ENCODE measurements at places on chromosomes 5 and 9.

GRCh38 chr5:99835791-99836190 is 699.4 kb upstream of the FAM174A start:
- DNase-seq: no peak

DNA sequence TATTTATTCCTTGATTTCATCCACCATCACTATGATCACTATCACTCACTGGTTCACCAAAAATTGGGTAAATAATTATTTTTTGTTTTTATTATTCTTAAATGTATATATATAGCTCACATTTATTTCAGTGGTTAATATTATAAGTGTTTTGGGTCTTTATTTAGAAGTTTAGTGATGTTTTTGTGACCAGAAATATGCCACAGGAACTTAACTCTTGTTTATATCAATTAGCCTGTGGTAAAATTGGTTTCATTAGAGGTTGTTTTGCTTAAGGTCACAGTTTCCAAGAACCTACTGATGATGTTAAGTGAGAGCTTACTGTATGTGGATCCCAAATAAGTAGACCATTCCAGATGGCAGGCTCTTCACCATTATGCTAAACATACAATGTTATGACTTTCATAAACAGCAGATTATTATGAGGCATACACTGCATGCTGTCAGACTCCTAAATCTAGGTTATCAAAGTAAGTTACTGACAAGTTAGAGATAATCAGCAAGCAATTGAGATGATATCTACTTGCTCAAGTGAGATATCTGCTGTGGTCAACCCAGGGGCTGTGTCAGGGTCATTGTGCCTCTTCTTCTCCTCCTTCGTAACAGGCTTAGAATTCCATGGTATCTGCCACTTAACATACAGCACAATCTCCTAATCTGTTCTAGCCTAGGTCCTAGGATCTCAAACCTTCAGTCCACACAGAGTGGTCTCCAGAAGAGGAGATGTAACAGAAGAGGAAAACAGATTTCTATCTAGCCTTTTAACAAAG is 57.6 kb downstream of the NR3C1 start:
- DNase-seq: no peak

DNA sequence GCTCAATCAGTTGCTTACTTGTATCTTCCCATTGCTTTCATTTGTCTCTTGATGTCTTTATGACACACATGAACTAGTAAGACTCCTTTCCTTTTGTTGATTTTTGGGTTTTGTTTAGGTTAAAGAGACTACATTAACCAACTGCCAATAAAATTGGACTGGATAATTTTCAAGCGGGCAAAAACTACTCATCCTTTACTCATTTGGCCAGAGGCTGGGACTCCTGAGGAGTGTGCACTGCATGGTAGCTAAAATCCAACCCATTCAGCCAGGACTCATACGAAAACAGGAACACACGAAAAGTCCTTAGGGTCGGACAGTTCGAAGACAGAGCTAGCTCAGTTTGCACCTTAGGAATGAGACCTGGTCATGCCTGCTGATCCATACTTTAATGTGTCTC is 6.0 kb downstream of the SLC46A2 start:
- DNase-seq: no peak

GRCh38 chr5:172399336-172399735 is 55.0 kb downstream of the SH3PXD2B start:
- no peak for DNase-seq

- no peak for DNase-seq
Observed at GRCh38 chr9:100619665-100620064, 41.8 kb downstream of the CAVIN4 start.

DNA sequence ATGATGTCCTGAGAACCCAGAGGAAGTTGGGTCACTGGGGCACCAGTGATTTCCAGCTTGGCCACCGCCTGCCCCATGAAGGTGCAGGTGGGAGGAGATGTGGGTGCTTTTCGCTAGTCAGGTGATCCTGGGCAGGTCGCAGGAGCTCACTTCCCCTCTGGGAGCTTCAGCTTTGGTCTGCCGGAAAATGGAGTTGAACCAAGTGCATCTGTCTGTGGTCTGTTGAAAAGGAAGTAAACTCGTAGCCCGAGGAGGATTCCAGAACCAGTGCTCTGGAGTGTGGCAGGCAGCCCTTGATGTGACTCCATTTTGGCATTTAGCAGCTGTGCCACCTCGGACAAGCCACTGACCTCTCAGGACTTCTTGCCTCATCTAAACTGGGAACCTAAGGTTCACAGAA is 81.8 kb upstream of the HRH2 start:
- DNase-seq: no peak

DNA sequence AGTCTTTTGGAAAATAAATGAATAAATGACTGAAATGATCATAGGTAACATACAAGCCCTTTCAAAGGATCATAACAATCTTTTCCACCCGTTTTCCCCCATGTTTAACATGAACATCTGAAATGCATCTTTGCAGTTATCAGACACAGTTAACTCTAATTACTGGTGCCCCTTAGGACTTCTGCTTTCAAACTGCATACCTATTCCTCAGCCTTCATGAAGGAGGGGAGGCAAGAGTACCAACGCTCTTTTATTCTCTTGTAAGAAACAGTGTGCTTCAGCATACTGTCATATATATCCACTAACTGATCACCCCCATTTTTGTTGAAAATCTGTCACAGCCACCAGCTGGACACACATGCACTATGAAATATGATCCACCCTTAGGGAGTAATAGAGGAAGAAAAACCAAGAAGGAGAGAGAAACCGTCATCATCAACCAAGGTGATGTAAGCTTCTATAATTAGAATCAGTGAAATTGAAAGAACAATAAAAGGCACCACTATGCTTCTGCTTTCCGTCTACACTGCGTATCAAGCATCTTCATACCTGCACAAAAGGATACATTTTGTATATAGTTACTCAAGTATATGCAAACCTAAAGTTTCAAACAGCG is 98.7 kb downstream of the RAPGEF6 start:
- DNase-seq: peak; percentile 24

DNA sequence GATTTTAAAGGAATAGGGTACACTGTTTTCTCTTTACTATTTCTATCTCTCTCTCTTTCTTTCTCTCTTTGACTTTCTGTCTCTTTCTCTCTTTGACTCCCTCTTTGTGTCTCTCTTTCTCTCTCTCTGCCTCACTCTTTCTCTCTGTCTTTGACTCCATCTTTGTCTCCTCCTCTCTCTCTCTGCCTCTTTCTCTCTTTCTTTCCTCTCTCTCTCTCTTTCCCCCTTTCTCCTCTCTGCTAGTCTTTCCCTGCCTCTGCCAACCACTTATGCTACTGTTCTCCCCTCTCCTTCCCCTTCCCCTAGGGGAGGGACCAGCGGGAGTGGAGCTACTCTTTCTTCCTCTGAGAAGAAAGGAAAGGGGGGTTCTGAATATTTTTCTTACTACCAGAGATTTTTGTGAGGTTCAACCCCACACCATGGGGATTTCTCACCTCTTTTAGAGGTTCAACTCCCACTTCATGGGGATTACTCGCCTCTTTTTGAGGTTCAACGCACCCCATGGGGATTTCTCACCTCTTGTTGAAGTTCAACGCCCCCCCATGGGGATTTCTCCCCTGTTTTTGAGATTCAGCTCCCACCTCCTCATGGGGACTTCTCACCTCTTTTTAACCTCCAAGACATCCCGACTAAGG is 309.9 kb downstream of the NR3C1 start:
- no peak for DNase-seq

Data from adipocyte (in vitro differentiated cells).